ENCODE measurements at places on chromosomes 5 and 9.

- DNase-seq: no peak
Measured at GRCh38 chr9:32992595-32993238, 8.7 kb downstream of the APTX start.

DNA sequence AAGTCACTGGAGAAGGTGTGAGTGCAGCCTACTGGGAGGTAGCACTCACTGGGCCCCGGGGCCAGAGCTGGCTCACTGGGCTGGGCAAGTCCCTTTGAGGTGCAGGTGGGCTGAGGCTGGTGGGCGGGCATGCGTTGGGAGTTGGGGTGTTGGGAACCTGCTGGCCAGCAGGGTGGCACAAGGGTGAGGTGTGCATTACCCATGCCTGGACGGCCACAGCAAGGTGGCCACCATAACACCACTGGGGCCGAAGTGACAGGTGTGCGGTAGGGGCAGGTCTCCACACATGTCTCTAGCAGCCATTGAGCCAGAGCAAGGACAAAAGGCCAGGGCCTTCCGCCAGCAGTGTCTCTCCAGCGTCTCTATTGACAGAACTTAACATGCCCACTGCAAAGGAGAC lies 22.6 kb downstream of the PRRT1B start:
- no peak for DNase-seq

DNA sequence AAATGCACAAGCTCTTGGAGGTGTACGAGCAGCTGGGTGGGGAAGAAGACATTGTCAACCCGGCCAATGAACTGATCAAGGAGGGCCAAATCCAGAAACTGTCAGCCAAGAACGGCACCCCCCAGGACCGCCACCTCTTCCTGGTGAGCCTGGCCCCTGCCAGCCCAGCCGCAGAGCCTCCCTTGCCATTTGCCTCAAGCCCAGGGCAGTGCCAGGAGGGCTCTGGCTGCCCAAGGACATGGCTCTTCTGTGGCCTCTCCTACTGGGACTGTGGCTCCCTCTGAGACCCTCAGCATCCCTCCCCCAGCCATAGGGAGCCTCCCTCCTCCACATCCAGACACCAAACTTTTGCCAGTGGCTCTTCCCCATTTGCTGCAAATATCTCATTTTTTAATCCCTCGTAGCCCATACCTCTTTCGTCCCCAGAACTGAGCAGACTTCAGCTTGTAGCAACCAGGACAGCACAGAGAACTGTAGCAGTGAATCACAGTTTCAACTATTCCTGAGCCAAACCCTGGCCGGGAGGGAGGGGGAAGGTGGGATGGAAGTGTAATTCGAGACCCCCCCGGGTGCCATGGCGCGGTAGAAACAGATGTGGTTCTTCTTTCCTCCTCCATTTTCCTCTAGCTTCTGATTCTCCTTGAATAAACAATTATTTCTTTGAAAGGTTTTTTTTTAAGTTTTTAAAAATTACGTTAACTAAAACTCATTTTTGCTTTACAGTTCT lies 44.5 kb upstream of the SUSD3 start:
- no peak for DNase-seq

- DNase-seq: peak; percentile 74
Measured at GRCh38 chr9:115198001-115198400, 80.0 kb upstream of the TNC start.

DNA sequence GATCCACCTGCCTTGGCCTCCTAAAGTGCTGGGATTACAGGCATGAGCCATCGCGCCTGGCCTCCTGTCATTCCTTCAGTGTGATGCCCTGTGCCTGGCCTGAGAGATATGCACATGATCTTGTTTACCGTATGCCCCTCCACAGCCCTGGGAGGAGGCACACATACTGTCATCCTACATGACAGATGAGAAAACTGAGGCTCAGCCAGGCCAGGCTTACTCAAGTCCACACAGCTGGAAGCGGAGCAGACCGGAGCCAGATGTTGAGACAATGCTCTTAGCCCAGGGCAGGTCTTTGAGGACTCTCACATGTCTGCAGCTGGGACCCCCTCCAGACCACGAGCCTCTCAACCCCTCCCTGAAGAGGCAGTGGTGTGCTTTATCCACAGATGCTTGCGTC lies 38.7 kb upstream of the SH3PXD2B start:
- DNase-seq: no peak

DNA sequence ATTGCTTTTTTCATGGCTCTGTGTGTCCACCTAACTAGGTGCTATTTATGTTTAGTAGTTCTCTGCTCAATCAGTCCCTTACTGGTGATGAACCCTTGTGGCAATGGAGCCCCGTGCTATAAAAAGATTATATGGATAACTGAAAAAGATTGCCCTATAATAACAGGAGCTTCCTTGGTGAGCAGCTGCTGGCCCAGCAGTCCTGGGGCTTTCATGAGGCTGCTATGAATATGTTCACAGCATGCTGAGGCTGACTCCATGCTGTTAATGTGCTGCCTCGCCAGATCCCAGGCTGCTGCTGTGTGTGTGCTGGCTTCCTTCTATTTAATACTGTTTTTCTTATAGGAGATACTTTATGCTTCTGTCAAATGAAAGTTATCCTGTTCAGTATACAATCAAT lies 357.5 kb downstream of the TAF11L14 start:
- no peak for DNase-seq

DNA sequence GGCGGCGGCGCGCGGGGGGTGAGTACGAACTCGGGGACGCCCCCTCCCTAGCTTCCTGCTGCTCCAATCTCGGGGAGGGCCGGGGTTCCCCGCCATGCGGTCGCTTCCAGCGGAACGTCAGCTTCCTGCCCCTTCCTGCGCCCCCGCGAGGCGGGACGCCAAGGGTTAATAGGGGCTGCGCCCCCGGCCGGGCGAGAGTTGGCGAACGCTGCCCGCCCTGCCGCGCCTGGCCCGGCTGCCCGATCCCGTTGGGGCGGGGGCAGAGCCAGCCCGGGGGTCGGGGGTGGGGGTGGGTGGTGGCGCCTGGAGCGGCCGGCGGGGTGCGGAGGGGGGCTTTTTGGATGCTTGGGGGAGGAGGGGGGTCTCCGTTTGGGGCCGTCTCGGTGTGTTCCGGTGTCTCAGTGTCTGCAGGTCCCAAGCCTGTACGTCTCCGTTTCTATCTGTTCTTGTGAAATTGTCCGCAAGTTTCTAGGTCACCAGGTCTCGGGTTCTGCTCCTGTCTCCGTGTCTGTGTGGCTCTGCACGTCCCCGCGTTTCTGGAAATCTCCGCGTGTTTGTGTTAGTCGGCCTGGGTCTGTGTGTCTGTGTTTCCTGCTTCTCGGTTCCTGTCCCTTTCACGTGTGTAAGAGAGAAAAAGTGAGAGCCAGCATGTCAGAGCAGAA lies 789 bp downstream of the COL27A1 start:
- peak; percentile 30 for DNase-seq

GRCh38 chr5:132254321-132254977 lies 3.0 kb upstream of the PDLIM4 start:
- no peak for DNase-seq

GRCh38 chr9:122382901-122383850 lies 12.4 kb downstream of the PTGS1 start:
- peak; percentile 41 for DNase-seq

DNA sequence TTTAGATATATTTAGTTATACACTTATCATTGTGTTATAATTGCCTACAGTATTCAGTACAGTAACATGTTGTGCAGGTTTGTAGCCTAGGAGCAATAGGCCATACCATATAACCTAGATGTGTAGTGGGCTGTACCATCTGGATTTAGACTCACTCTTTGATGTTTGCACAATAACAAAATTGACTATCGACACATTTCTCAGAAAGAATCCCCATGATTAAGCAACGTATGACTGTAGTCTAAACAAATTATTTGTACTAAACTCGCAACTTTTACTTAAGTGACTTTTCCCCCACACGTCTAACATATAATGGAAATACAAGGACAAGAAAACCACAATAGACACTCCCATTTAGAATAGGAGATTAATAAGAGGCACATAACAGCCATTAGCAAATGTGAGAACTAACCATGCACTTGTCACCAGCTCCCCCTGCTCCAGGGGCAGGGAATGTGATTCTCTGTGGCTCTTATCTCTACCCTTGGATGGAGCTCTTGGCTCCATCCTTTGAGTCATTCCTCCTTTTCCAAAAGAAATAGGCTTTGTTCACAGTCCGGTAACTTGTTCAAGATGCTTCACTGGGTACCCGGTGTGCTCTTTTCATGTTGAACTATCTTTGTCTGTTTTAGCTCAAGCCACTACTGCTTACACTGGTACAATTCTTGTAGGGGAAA lies 8.7 kb upstream of the B4GALT1 start:
- DNase-seq: no peak

DNA sequence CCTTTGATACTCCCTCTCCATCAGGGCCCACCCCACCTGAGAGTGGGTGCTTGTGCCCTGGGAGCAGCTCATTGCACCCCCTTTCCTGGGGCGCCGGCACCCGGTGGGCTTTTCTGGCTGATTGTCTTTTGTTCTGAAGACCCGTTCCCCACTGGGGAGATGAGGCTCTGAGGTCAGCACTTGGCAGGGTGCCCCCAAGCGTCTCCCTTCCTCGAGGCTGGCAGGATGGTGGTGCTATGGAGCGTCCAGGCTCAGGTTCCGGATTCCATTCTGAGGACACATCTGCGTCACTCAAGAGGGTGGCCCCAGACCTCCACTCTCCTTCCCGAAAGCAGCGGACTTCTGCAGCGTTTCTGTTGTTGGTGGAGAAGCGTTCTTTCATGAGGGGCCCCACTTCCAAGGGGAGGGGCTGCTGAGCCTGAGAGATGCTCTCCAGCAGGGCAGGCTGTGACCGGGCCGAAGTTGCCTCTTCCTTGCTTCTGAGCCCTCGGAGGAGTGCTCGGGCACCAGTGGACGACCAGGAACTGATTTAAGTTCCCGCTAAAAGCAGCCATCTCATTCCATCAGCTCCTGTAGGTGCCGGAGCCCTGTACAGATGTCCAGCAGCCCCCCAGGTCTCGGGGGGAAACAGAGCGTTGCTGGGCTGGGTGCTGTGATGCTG lies 42.2 kb downstream of the COL5A1 start:
- no peak for DNase-seq

GRCh38 chr9:86798966-86799365 lies 148.3 kb downstream of the GAS1 start:
- DNase-seq: no peak

- DNase-seq: no peak
Measured at GRCh38 chr9:124420991-124421543, 5.8 kb upstream of the PSMB7 start.

- no peak for DNase-seq
Measured at GRCh38 chr5:1938310-1939000, 55.7 kb upstream of the IRX4 start.

DNA sequence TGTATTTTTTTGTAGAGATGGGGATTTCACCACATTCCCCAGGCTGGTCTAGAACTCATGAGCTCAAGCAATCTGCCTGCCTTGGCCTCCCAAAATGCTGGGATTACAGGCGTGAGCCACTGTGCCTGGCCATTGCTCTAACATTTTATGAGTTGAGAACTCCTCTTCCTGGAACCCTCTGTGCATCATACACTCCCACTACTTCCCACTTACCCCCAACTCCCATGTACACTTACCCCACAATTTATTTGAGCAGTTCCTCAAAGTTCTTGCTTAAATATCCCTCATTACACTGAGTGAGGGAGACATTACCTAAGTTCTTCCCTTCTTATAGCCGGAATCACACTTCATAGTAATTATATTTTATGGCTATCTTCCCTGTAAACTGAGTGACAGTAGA lies 42.9 kb upstream of the GALNT10 start:
- DNase-seq: no peak

GRCh38 chr5:128466554-128466953 lies 71.5 kb downstream of the FBN2 start:
- no peak for DNase-seq
